ENCODE measurements at places on chromosomes 2 and 18.

DNA sequence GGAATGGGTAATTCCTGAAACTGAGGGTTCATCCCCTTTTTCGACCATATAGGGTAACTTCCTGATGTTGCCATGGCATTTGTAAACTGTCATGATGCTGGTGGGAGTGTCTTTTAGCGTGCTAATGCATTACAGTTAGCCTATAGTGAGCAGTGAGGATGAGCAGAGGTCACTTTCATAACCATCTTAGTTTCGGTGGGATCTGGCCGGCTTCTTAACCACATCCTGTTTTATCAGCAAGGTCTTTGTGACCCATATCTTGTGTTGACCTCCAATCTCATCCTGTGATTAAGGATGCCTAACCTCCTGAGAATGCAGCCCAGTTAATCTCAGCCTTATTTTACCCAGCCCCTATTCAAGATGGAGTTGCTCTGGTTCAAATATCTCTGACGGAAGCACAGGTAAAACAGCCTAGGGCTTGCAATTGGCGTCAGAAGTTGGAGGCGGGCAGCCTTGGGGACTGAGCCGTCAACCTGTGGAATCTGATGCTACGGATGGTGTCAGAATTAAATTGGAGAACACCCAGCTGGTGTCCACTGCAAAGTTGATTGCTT, 19.5 kb downstream of the RALBP1 start:
- DNase-seq, result no peak

DNA sequence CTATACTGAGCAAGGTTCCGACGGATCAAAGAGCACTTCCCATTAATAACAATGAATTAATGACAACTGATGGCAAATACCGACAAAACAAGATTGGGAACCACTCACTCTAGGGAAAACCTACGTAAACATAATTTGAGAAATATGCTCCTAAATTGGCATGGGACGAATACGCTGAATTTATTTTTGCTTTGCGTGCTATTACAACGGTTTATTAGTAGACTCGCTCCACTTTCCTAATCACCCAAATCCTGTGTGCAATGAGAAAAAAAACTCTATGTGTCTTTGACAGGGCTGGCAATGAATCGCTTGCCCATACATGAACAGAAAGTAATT, 536 bp upstream of the SLC25A12 start:
- no peak for DNase-seq

GRCh38 chr2:43024515-43025011, 201.8 kb downstream of the ZFP36L2 start:
- peak; percentile 25 for DNase-seq

GRCh38 chr2:133004623-133005022, 334.6 kb upstream of the LYPD1 start:
- no peak for DNase-seq

- no peak for DNase-seq
Measured at GRCh38 chr18:1412655-1413322, 508.1 kb downstream of the ADCYAP1 start.
